ENCODE measurements at places on chromosomes 7 and 10.

- no peak for DNase-seq
Measured at GRCh38 chr10:30227481-30227880, 121.6 kb downstream of the MTPAP start.

DNA sequence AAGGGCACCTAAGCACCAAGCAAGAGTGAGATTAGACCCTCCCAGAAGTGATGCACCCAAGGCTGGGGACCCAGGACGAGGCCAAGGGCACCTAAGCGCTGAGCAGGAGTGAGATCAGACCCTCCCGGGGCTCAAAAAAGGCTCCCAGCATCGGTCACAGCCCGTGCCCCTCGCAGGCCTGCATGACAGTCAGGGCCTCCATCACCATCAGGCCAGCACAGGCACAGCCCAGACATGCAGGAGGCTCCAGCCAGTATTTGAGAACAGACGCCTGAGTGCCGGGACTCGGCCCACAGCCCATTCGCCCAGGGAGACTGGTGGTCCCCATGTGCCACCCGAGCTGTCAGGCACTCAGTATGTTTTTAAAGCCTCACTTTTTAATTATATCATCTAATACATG, 595.9 kb downstream of the PTPRN2 start:
- DNase-seq: no peak

DNA sequence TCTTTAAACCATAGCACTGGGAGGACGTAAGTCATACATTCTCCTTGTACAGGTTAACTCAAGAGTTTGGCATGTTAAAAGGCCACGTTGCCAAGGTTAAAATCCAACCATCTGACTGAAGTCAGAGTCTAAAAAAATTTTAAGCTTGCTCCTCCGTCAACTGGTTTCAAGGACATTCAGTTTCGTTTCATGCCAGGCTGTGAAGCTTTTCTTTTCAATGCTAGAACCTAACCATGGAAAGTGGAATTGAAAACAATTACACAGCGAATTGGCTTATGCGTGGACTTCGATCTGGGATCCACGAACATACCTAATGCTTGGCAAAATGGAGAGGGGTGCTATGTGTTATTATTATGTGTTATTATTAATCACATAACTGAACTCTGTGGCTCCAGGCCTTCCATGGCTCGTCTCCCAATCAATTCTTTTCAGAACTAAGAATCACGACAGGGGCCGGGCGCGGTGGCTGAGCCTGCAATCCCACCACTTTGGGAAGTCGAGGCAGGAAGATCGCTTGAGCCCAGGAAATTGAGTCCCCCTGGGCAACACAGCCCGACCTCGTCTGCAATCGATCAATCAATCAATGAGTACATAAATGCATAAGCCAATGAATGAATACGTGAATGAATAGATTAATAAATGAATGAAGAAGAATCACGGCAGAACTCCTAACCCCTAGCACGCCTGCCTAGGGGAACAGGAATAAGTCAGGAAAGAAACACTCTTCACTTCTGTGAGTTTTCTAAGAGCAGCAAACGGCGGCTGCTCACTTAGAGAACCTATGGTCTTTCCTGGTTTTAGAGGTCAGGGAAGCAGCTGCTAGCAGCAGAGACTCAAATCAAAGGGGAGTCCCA, 733 bp upstream of the ARL5B start:
- DNase-seq: no peak

GRCh38 chr10:100878291-100878910, 34.4 kb upstream of the SLF2 start:
- DNase-seq: peak; percentile 71

- DNase-seq: no peak
Measured at GRCh38 chr10:30789806-30790205, 160.3 kb upstream of the LYZL2 start.

GRCh38 chr10:7085913-7086589, 324.8 kb downstream of the SFMBT2 start:
- peak; percentile 39 for DNase-seq

DNA sequence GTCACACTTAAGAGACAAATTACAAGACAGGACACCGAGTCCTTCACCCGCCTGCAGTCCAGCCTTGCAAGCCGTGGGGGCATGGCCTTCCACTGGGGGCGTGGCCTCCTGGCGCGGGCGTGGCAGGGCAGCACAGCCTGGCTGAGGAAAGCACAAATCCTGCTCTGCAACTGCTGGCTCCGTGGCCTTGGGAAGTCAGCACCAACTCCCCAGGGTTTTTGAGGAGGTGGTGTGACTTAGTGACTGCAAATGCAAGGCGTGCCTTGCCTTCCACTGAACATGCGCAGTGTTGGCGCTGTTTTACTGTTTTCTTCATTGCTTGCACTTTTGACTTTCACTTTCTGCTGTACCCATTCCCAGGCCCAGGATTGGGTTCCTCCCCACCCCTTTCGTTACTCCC, 12.9 kb upstream of the BMS1 start:
- DNase-seq: no peak

Data from brain microvascular endothelial cell (primary cell).